Esophagus squamous epithelium (tissue), 5 donors: ENCODE measurements at places on chromosomes 16 and 17.

GRCh38 chr17:46726206-46726605 is 92.3 kb downstream of the WNT3 start:
- DNase-seq, result no peak

- no peak for DNase-seq
These were observed 73.7 kb upstream of the MSI2 start for GRCh38 chr17:57182621-57183020.

GRCh38 chr16:60310846-60311445 is 1576.8 kb upstream of the GOT2 start:
- DNase-seq, result no peak

DNA sequence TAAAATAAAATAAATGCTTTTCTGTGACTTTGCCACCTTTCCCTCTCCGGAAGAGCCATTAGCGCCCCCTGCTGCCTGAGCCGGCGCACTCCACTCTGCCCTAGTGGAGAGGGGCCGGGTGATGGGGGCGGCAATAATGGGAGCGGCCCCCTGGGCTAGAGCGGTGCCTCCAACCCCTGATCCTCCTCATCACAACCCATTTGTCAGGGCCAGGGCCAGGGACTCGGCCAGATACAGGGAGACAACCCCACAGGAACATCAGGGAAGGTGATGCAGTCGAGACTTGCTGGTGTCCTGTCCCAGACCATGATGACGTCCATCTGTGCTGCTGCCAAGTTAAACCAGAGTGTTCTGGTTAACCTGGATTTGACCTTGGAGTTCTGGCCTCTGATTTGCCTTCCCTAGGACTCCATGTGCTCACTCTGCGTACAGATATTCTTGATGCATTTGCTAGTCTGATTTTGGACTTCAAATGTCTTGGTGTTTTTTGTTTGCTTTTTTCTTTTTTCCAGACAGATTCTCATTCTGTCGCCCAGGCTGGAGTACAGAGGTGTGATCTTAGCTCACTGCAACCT is 46.1 kb upstream of the BPTF start:
- DNase-seq, result no peak

DNA sequence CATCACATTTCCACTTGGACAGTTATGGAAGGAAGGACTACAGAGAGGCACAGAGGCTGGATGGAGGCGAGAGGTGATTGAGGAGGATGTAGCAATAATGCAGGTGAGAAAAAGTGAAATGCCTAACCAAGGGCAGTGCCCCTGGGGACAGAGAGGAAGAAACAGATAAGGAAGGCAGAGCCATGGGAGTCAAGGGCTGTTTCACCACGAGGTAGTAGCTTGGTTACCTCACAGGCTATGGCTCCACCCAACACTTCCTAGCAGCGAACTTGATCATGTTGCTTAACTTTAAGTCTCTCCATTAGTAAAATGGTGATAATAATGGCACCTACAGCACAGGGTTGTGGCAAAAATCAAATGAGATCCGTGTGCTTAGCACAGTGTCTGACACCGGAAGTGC is 83.9 kb downstream of the YPEL2 start:
- no peak for DNase-seq

GRCh38 chr17:60941028-60941427 is 263.4 kb downstream of the BCAS3 start:
- no peak for DNase-seq

GRCh38 chr17:60445144-60445543 is 22.9 kb downstream of the CHCT1 start:
- no peak for DNase-seq

DNA sequence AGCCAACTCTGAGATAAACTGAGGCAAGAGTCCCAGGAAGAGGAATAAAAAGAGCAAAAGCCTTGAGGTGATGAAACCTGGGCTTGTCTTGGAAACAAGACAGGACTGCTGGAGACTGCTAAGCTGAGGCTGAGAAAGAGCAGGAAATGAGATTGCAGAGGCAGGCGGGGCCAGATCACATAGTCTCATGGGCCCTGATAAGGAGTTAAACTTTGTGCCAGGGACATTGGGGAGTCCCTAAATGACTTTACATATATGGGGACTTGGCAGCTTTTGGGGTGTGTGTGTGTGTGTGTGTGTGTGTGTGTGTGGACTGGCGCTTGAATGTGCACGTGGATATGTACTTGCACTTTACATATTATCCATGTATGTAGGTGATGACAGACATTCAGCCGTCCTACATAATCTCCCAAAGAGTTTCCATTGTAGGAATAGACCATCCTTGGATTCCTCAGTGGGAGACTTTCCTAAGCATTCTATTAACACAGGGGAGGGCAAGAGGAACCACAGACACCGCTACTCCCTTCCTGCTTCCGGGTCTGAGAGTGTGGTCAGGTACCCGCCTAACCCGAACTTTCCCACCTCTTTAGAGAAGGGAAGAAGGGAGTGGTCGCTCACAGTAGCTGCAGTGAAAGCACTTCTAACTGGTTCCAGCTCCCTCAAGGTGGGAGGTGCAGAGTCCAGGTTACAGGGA is 123.1 kb downstream of the LYRM1 start:
- no peak for DNase-seq

- DNase-seq, result no peak
These were observed 46.2 kb downstream of the MARCHF10 start for GRCh38 chr17:62761884-62762283.

DNA sequence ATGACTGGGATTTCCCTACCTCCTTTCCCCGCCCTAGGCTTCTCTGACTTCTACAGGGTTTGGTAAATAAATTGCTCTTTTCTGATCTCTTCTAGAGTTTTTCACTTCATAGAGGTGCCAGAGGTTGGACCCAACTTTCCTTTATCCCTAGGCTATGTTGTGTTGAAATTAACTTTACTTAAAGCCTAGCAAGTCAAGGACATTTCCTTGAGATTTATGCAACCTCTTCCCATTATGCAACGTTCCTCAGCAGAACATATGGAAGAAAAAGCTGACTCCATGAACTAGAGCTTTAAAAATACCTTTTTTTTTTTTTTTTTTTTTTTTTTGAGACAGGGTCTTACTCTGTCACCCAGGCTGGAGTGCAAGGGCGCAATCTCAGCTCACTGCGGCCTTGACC is 15.5 kb downstream of the MPO start:
- DNase-seq, result no peak

DNA sequence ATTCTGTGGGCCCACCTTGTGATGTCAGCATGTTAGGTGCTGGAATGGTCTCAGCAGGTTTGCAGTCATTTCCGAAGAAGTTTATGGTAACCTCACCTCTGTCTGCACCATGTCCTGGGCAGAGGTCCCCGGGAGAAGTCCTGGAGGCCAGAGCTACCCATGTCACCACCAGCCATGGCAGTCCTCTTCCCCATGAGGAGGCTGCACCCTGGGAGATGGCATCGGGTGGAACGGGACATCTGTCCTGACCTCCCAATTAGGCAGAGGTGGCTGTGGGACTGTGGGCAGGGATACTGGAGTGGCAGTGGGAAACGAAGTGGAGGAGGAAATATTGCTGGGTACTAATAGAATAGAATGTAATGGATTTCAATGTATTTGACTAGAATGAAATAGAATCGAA is 511.8 kb upstream of the WSB1 start:
- no peak for DNase-seq

GRCh38 chr17:8964801-8965393 is 610 bp downstream of the PIK3R5 start:
- DNase-seq, result no peak

GRCh38 chr16:56898847-56899246 is 33.1 kb upstream of the HERPUD1 start:
- DNase-seq, result no peak

GRCh38 chr17:17382971-17383370 is 79.8 kb downstream of the NT5M start:
- no peak for DNase-seq

DNA sequence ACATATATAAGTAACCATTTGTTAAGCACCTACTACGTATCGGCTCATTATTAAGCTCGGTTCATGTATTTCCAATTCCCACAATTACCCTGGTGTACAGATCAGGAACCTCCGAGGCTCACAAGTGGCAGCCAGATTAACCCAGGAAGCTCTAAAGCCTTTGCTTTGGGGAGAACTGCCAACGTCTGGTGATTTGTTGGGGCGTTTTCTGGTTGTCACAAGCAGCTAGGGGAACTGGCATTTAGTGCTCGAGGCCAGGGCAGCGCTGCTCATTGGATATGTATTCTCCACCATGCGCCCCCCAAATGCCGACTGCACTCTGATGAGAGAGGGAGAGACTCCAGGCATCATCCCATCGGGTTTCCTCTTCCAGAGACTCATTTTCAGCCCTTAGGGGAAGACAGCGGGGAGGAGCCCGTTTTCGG is 541 bp downstream of the ZNF18 start:
- DNase-seq, result peak; percentile 35

DNA sequence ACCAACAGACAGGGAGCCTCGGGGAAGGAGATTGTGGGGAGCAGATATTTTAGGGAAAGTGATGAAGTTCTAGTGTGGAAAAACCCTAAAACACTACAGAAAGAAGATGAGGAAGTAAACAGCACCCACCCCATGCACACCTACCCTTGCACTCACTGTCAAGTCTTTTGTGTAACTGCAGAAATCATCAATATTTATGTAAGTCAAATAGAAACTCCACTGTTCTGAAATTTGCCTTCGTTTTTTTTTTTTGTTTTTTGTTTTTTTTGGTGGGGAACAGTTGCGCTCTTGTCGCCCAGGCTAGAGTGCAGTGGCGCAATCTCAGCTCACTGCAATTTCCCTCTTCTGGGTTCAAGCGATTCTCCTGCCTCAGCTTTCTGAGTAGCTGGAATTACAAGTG is 273.4 kb downstream of the CPPED1 start:
- DNase-seq, result no peak

DNA sequence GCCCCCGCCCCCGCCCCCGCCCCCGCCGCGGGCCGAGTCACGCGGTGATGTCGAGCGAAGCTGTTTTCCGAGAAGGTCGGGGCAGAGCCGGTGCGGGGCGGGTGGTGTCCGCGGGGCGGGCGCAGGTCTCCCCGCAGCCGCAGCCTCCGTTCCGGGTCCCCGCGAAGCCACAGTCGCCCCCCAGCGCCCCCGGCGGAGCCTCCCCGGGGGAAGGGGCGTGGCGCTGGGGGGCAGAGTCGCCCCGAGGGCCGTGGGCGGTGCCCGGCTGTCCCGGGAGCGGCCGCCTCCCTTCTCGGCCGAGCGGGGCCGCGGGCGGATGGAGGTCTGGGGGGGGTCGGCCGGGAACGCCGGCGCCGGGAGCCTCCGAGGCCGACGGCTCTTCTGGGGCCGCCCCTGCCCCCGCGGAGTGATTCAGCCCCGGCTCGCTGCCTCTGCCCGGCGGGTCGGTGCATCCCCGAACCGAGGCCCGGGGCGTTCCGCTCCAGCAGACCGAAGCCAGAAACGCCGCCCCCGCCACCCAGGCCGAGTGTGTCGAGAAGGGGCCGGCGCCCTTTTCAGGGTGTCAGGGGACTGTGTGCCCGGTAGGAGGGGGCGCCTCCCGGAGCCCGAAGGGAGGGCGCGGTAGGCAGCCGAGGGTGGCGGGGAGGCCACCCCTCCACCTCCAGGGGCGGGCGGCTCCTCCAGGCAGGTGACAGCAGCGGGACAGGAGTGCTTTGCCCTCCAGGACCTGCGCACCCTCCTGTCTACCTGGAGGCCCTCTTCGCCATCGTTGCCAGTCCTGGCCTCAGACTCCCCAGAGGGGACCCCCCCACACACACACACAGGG is 1.7 kb downstream of the METRNL start:
- DNase-seq, result no peak

DNA sequence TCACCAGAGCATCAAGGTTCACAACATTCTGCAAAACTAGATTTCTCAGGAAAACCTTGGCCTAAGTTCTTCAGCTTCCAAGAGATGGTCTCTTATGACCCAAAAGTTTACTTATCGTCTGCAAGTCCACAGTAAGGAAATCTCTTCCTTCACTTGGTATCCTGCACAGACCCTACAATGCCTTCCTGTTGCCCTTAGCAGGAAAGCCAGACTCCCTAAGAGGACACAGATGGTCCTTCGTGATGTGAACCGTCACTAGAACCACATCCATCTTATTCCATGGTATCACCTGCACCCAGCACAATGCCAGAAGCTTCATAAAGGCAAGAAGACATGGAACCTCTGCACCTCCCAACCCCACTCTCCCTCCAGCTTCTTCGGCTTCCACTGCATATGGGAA is 34.1 kb downstream of the CMC2 start:
- no peak for DNase-seq

DNA sequence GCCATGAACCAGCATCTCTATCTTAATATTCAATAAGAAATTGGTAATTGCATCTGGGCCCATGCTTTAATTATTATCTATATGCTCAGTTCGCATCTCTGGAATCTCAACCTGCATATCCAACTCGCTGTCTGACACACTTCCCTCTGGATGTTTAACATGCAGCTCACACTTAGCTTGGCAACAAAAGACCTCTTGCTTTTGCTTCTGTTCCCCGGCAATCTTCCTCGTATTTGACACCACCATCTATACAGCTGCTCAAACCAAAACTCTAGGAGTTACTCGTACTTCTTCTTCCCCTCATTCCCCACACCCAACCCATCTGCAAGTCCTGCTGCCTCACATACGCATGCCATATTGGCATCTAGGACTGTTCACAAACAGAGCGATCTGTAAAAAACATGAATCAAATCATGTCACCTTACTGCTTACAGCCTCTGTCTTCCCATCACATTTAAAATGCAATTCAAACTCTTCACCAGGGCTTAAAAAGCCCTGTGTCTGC is 300.6 kb downstream of the CEP112 start:
- DNase-seq, result no peak

DNA sequence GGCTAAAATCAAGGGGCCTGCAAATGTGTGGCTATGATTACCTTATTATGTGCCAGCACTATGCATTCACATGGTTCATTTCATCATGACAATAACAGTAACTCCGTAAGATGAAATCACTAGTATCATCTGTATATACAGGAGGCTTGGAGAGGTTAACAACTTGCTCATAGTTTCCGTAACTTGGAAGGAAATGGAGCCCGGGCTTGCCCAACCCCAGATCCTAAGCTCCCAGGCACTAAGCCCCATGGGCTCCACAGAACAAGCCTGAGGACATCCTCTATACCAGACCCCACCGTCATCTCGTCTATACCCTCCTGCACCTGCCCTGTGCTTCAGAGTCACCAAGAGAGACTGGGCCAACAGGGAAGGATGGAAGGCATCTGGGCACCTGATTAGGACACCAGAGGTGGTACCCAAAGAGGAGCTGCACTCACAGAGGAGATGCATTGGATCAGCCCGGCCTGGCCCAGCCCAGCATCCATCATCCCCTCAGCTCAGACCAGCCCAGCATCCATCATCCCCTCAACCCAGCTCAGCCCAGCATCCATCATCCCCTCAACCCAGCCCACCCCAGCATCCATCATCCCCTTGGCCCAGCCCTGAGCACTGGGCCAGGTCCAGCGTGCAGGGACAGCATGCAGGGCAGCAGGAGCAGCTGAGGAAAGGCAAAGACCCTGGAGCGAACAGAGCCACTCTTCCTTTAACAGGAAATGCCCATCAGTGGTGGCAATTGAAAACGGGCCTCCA is 28.5 kb downstream of the NSMCE1 start:
- DNase-seq, result no peak
